ENCODE measurements at places on chromosomes 6 and 20.
A peak's percentile ranks its signal among the peaks of the same experiment; 100 is the strongest.

DNA sequence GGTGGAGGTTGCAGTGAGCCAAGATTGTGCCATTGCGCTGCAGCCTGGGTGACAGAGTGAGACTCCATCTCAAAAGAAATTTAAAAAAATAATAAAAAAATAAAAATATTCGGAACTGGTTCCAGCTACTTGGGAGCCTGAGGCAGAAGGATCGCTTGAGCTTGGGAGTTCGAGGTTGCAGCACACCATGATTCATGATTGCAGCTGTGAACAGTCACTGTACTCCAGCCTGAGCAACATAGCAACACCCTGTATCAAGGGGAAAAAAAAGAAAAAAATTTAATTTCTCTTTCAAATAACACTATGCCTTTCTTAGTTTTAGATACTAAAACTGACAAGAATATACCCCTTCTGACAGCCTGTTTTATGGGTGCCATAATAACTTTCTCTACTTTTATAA lies 10.5 kb downstream of the KDM1B start:
- peak; percentile 19 for DNase-seq

DNA sequence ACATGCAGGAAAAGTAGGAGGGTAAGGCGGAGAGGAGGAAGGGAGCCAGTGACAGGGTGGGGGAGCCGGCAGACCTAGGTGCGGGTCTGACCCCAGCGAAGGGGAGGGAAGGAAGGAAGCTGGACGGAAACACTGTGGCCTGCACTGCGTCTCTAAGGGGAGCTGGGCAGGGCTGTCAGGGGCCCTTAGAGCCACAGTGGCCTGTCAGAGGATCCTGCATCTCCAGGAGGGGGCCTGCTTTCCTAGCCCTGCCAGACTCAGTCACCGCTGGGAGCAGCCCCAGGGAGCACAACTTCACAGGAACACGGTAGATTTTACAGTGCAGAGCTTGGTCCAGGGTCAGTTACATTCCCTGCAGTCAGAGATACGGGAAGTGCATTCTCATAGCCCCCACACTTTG lies 118.2 kb downstream of the PACRG start:
- DNase-seq = no peak

GRCh38 chr6:50681213-50681824 lies 32.0 kb upstream of the TFAP2D start:
- DNase-seq = no peak

DNA sequence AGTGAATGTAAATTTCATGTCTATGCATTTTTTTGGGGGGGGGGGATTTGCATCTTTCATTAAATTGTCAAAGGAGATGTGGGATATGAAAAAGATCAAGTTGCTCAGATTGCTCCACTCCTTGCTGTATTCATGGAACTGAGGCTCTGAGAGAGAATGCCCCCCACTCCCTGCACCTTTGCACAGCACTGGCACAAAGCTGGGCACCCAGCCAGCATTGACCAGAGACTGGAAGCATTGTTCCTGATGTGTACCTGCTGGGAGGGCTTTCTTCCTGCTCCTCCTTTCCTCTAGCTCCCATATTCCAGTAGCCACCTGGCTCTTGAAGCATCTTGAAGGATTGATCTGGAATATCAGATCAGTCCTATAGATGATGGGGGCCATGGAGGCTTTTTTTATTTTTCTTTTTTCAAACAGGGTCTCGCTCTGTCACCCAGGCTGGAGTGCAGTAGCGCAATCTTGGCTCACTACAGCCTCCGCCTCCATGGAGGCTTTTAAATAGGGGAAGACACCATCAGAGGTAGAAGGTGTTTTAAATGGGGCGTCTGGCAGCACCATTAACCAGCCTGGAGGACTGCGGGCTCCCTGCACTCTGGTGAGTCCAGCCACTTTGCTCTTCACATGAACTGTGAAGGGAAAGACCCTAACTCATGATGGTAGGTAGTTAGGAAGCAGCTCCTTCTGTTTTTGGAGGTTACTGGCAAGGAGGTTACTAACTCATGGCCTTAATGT lies 10.9 kb downstream of the DUSP15 start:
- no peak for DNase-seq

DNA sequence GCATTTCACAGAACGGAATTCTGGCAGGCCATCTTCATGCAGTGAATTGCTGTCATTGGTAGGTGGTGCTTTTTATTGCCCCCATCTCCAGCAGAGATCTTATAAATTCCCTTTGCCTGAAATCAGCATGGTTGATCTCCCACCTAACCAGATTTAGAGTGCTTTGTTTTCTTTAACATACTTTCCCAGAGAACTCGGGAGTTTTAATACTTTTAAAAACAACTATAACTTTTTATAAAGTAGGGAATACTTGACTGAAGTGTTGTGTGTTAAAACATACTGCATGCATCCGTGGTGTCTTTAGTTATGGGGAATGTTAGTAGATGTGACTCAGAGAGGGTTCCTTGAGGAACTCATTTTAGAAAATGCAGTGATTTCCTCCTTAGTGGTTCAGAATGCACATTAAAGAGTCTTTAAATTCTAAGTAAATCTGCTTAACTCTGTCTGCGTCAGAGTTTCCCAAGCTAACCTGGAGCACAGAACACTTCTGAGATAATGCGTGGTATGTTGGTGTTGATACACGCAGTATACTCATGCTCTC lies 54.9 kb downstream of the AKAP12 start:
- no peak for DNase-seq
